ENCODE measurements at places on chromosomes 4 and X. TPM values are rescaled to one million over a fixed set of nuclear protein-coding genes. Genes with fewer than 3 reads are reported as not detected.

DNA sequence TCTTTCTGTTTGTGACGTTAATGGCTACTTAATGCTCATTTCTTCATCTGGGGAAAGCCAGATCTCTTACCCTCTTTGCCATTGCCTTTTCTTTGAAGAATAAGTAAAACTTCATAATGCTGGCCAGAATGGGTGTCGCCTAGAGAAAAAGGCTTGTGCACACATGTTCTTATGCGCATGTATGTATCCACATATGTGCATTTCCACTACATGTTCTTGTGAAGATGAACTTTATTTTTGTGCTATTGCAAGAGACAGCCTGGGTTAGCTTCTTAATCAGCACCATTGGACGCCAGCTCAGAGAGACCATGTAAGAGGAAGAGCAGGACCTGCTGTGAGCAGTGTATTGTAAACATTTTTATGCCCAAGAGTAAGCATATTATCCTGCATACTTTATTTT is 178.7 kb downstream of the SPRY1 start:
- DNase-seq, result no peak

DNA sequence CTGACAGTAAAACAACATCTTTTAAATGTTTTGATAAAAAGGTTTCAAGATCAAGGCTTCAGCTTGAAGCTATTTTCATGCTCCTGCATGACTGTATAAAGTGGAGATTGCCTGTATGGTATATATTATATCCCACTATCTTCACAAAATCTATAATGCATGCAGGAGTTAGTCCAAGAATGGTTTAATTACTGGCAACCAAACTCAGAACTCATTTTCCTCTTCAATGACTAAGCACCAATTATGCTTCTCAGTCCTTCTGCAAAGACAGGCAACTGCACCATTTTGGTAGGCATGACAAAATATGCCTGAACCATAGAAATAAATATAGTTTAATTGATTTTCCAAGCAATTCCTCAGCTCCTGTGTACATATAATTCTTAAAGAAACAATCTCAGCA is 54.5 kb downstream of the NPY5R start:
- DNase-seq, result peak; percentile 77

DNA sequence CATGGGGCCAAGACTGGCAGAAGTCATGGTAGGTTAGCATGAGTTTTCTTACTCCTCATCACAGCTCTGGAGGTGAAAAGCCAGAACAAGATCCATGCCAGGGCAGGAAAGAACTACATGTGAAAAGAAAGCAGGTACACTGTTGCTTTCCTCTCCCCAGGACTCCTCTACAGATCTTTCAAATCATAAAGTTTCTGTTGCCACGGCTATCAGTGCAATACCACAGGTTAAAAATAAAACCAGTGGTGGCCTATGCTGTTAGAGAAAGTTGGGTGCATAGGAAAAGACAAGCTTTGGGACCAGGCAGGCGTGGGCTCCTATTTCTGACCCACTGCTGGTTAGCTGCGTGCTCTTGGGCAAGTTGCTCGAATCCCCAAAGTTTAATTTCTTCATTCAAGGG is 81.4 kb downstream of the SH3RF1 start:
- DNase-seq, result no peak

DNA sequence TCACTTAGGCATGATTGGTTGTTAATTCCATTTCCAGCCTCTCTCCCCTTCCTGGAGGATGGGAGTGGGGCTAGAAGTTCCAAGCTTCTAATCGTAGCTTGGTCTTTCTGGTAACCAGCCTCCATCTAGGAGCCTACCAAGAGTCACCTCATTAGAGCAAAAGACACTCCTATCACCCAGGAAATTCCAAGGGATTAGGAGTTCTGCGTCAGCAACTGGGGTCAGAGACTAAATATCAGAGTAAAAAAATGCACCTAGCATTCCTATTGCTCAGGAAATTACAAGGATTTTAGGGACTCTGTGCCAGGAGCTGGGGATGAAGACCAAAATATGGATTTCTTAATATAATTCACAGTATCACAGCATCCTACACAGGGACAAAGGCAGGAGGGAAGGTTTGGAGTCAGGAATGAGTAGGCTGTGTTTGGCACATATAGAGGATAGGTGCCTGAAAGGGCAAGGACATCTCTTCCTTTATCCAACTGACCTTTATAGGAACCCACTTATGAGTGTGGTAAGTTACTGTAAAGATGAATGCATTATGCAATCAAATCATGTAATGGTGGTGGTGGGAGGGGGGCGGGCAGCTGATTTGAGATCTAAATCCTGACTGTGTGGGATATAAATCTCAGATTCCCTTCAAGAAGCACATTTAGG is 30.5 kb upstream of the LIMCH1 start:
- DNase-seq, result no peak

GRCh38 chr4:60396341-60397049 is 803.6 kb upstream of the ADGRL3 start:
- no peak for DNase-seq

DNA sequence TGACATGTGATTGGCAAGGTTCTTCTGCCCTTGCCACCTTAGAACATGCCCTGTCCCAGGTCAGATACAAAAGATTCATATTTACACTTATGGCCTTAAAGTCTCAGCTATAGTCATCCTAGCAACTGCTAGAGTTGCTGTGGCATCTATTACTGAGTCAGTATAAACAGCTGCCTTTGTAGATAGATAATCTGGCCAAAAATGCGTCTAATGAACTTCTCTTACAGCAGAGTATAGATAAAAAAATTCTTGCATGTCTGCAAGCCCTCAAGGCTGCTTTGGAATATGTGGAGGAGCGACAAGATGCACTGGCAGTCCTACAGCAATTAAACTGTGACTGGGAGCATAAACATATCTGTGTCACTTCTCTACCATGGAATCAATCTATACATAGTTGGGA is 1209.7 kb upstream of the PABPC4L start:
- DNase-seq, result no peak

- DNase-seq, result no peak
Measured at GRCh38 chrX:17547658-17548057, 172.7 kb downstream of the NHS start.

DNA sequence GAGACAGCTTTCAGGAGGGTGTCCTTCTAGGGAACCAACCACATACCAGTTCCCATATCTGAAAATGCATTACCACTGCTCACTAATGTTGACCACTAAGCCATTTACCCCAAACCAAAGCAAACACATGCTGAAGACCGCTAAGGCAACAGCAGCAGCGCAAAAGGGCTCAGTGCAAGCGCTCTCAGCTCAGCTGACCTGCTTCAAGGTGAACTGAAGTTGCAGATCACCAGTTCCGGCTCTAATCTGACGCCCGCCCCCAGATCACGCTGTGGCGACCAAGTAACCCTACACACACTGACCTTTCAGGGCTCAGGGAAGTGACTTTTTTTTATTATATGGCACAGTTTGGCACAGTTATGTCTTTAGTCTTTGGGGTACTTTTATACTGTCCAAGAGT is 5.8 kb downstream of the MECP2 start:
- DNase-seq, result no peak

Gene TFE3
- 56.8 TPM for total RNA-seq

Gene PAGE2
- total RNA-seq, result not detected

Gene F8A1
- total RNA-seq, result 25.0 TPM

Gene ATOH1
- total RNA-seq, result not detected

All from A673 (cell line).